Activated CD8-positive, alpha-beta memory T cell treated with anti-CD3 and anti-CD28 coated beads for 4 hours (primary cell): ENCODE measurements at places on chromosomes 1 and 21.

- DNase-seq: no peak
Observed at GRCh38 chr1:30134466-30135217, 588.7 kb downstream of the MATN1 start.

DNA sequence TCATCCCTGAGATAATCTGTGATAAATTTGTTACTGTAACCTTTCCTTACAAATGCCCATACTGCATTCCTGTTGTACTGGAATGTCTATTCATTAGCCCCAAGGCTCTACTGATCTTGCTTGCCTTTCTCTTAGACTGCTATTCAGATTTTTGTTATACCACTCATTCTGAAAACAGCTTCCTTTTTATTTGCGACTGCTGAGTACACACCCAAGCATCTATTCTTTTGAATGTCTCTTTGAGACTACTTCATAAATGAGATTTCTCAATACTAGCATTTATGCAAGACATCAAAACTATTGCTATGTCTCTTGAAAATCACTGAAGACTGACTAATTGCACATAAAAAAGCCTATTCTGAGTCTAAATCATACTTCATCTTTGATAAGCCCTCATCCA, 38.6 kb downstream of the DENND1B start:
- DNase-seq: no peak

DNA sequence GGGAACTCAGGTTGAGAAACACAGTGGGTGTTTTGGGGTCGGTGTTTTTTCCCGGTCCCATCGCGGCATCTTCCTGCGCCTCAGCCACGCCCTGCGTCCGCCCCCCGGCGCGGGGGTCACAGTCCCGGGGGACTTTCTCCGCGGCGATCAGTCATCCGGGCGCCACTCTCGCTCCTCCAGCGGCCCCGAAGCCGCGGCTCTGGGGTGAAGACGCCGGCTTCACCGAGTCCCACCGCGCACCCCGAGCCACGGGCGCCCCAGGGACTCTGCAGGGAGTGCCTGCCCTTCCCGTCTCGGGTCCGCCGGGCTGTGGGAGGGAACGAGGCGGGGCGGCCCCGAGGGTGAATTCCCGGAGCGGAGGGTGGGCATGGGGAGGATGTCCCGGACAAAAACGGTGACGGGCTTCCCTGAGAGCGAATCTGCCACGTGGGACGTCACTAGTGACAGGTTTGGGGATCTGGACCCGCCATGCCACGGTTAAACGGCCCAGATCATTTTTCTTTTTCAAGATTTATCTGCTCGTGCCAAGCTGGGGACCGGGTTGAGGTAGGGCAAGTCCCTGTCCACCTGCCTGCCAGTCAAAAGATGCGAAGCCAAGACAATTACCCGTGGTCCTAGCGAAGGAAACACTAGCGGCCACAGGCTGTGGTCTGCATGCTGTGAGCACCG, 717 bp upstream of the BATF3 start:
- peak; percentile 69 for DNase-seq

DNA sequence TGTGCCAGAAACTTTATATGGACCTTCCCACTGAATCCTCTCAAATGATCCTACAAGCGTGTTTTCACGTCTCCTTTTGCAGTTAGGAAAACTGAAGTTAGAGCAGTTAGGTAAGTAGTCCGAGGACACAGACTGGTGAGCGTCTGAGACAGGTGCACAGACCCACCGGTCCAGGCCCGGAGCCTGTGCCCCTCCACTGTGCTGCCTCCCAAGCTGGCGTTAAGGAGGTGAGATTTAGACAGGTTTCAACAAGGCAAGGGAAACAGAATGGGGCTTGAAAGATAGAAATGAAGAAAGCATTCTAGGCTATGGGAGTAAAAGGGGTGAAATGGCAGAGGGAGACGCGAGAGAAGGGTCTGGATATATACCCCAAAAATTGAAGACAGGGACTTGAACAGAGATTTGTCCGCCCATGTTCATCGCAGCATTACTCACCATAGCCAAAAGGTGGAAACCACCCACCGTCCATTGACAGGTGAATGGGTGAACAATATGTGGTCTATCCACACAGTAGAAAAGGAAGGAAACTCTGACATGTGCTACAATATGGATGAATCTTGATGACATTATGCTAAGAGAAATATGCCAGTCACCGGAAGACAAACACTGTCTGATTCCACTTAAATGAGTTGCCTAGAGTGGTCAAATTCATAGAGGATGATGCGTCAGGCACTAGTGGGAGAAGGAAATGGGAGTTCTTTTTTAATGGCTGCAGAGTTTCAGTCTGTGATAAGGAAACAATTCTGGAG, 15.7 kb upstream of the PKP1 start:
- DNase-seq: no peak
